T-helper 17 cell (primary cell): ENCODE measurements at places on chromosomes 7 and 10.

DNA sequence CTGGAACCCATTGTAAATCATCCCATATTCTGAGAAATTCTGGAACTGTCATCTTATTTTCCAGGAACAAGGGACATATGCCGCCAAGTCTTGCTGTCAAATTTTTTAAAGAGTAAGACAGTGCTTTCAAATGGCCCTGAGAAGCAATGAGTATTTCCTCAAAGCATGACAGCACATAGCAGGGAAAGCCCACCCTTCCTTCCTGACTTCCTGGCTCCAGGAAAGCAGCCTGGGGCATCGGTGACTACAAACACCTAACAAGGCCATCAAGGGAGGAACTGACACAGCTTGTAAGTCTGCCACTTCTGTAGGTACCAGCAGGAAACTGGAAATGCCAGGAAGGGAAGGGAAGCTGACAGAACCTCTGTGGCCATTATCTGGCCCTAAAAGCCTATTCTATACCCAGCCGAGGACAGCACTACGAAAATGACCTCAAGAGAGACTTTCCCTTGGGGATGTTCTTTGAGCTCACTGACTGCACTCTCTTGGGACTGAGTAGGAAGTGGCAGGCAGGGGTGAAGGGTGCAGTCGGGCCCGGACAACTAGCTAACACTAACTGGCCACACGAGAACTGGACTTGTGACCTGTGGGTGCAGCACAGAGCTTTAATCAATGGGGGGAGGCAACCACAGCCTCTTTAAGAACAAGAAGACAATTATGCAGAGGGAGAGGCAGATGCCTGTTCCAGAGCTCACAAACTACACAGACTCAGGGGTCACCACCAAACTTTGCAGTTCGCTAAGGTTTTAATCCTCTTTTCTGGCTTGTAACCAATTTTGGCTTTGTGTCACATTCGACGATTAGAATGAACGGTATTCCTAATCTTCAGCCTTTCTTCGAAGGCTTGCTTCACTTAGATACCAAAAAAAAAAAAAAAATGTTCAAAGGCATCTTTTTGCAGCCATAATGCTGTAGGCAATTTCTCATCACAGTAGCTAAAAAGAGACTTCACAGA lies 52.0 kb downstream of the GRB10 start:
- H3K4me1 ChIP-seq, result peaks cover 3% of the 10 kb centered on the region
- H3K36me3 ChIP-seq, result peaks cover 2% of the 10 kb centered on the region
- peak overlapping the region; percentile 29 for H3K27ac ChIP-seq

- no peaks in the 10 kb centered on the region for H3K36me3 ChIP-seq
- no peaks in the 10 kb centered on the region for H3K27me3 ChIP-seq
- no peak overlapping the region for H3K4me3 ChIP-seq
- H3K27ac ChIP-seq, result no peak overlapping the region
- no peaks in the 10 kb centered on the region for H3K4me1 ChIP-seq
- DNase-seq, result no peak
Measured at GRCh38 chr7:15612205-15612604, 50.4 kb upstream of the AGMO start.

- H3K27ac ChIP-seq, result no peak overlapping the region
- H3K4me1 ChIP-seq, result no peaks in the 10 kb centered on the region
- peaks cover 2% of the 10 kb centered on the region for H3K36me3 ChIP-seq
- no peak overlapping the region for H3K4me3 ChIP-seq
- DNase-seq, result no peak
Measured at GRCh38 chr10:94224656-94225055, 138.1 kb downstream of the NOC3L start.

- H3K27me3 ChIP-seq, result no peaks in the 10 kb centered on the region
- no peak overlapping the region for H3K4me3 ChIP-seq
- peaks cover 3% of the 10 kb centered on the region for H3K4me1 ChIP-seq
Measured at GRCh38 chr10:15787426-15787825, 67.7 kb upstream of the ITGA8 start.

DNA sequence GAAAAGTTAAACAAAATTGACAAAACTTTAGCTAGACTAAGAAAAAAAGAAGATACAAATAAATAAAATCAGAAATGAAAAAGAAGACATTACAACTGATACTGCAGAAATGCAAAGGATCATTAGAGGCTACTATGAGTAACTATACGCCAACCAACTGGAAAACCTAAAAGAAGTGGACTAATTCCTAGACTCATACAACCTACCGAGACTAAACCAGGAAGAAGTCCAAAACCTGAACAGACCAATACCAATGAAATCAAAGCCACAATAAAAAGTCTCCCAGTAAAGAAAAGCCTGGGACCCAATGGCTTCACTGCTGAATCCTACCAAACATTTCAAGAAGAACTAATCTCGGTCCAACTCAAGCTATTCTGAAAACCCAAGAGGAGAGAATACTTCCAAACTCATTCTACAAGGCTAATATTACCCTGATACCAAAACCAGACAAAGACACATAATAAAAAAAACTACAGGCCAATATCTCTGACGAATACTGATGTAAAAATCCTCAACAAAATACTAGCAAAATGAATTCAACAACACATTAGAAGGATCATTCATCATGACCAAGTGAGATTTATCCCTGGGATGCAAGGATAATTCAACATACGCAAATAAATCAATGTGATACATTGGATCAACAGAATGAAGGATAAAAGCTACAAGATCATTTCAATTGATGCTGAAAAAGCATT lies 20.3 kb downstream of the ELAPOR2 start:
- no peaks in the 10 kb centered on the region for H3K36me3 ChIP-seq
- H3K27ac ChIP-seq, result peak overlapping the region; percentile 19
- H3K4me1 ChIP-seq, result peaks cover 4% of the 10 kb centered on the region
- peaks cover 8% of the 10 kb centered on the region for H3K27me3 ChIP-seq
- H3K4me3 ChIP-seq, result peak overlapping the region; percentile 22

DNA sequence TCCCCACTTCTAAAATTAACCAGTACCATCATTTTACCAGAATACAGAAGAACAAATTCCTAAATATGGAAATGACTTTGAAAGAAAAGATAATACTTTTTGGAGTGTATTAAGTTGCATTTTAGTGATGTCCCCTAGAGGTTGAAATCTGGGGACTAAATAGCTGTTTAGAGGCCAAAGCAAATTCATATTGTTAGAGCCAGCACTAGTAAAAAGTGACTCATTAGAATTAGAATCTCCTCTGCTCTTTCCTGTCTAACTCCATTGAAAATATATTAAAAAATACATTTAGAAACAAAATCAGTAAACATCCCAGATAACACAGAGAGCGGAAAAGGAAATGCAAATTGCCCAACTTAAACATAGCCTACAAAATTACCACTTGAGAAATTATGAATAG lies 1189.6 kb upstream of the C7orf33 start:
- no peaks in the 10 kb centered on the region for H3K36me3 ChIP-seq
- H3K4me3 ChIP-seq, result no peak overlapping the region
- no peaks in the 10 kb centered on the region for H3K27me3 ChIP-seq
- no peaks in the 10 kb centered on the region for H3K4me1 ChIP-seq

GRCh38 chr7:82593780-82594179 lies 150.2 kb upstream of the CACNA2D1 start:
- H3K27me3 ChIP-seq, result no peaks in the 10 kb centered on the region
- H3K4me1 ChIP-seq, result no peaks in the 10 kb centered on the region
- DNase-seq, result no peak
- H3K4me3 ChIP-seq, result no peak overlapping the region

GRCh38 chr7:141752634-141753033 lies 11.3 kb upstream of the TAS2R3 start:
- H3K36me3 ChIP-seq, result peaks cover 20% of the 10 kb centered on the region
- H3K4me3 ChIP-seq, result no peak overlapping the region
- H3K4me1 ChIP-seq, result no peaks in the 10 kb centered on the region
- H3K27me3 ChIP-seq, result no peaks in the 10 kb centered on the region
- DNase-seq, result no peak

DNA sequence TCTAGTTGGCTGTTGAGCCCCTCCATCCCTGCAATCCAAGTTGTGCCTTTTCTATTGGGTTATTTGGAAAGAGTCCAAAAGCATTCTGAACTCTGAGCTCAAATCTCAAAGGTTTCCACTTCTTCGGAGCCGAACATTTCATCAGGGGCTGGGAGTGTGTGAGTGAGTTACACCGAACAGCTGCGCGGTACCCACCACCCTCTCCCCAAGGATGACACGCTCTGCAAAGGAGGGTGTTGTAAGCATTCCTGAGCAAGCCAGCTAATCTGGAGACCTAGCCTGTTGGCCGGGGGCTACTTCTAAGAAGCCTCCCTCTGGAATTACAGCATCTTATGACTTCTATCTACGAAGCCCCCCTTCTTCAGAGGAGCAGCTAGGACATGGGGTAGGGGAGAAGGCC lies 270.5 kb downstream of the CREB5 start:
- no peak for DNase-seq
- no peaks in the 10 kb centered on the region for H3K36me3 ChIP-seq
- peaks cover 7% of the 10 kb centered on the region for H3K27me3 ChIP-seq

DNA sequence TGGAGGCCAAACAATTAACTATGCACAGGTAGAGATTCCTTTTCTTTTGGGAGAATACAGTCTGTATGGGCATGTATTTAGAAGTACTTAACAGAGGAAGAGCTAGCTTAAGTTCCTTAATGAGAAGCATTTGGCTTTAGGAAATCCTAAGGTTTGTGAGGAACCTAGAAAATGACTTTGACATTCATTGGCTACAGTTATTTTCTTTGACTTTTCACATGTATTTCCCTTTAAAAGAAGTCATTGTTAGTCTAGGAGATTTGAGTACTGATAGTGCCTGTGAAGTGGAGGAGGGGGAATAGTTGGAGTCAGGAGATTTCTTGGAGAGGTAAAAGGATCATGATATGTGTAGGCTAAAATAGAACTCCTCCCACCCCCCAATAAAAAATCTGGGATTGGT lies 3.6 kb downstream of the HELLS start:
- no peaks in the 10 kb centered on the region for H3K27me3 ChIP-seq
- no peak for DNase-seq
- no peak overlapping the region for H3K4me3 ChIP-seq
- peaks cover 9% of the 10 kb centered on the region for H3K36me3 ChIP-seq
- peaks cover 21% of the 10 kb centered on the region for H3K4me1 ChIP-seq

DNA sequence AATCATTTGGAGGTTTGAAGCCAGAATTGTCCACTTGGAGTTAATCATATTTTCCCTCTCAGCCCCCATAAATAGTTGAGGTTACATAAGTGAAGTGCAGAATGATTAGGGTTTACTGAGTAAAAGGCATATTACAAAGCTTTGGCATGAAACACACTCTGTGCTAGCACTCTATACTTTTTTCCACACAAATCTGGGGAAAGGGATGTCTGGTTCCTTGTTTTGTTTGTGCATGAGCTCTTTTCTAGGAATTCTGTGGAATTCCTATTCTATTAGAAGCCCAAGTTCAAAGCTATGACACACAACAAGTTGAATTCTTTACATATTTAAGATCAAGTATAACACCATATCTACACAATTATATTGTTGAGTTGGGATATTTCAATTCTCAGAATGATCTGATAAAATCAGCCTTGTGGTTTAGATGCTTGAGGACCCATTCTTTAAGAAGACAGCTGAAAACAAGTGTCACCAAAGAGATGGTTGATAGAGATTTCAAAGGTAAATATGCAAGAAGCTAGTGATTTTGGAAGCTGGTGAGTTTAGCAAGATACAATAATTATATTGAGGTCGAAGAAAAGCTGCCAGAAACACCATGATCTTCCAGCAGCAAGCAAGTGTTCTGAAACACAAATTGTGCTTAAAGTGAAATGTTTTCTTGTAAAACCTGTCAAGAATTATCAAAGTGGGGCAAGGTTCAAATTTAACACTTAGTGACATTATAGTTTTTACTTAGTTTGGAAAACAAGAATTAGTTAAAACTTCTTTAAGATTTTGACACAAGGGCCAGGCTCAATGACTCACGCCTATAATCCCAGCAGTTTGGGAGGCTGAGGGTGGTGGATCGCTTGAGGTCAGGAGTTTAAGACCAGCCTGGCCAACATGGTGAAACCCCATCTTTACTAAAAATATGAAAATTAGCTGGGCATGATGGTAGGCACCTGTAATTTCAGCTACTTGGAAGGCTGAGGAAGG lies 122.6 kb downstream of the INHBA start:
- H3K27ac ChIP-seq, result no peak overlapping the region
- H3K4me1 ChIP-seq, result no peaks in the 10 kb centered on the region
- no peaks in the 10 kb centered on the region for H3K36me3 ChIP-seq
- no peaks in the 10 kb centered on the region for H3K27me3 ChIP-seq
- no peak for DNase-seq

GRCh38 chr7:158473221-158473620 lies 114.4 kb downstream of the PTPRN2 start:
- H3K27ac ChIP-seq, result no peak overlapping the region
- peaks cover 5% of the 10 kb centered on the region for H3K4me1 ChIP-seq
- H3K4me3 ChIP-seq, result no peak overlapping the region
- no peak for DNase-seq

DNA sequence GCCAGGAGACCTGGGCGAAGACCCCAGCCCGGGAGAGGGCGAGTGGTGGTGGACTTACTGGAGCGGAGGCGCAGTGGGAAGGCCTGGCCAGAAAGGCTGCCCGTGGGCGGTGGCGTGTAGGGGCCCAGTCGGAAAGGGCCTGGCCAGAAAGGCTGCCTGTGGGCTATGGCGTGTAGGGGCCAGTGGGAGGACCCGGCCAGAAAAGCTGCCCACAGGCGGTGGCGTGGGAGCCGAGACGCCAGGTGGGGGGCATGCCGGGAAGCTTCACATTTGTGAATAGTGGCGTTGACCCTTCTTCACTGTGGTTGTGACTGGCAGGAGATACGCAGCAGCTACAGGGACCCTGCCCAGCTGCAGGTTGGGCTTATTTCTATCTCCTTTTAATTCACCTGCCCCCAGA lies 72.9 kb downstream of the DYNC2I1 start:
- H3K27ac ChIP-seq, result no peak overlapping the region
- H3K4me3 ChIP-seq, result no peak overlapping the region
- H3K27me3 ChIP-seq, result no peaks in the 10 kb centered on the region
- H3K4me1 ChIP-seq, result no peaks in the 10 kb centered on the region

DNA sequence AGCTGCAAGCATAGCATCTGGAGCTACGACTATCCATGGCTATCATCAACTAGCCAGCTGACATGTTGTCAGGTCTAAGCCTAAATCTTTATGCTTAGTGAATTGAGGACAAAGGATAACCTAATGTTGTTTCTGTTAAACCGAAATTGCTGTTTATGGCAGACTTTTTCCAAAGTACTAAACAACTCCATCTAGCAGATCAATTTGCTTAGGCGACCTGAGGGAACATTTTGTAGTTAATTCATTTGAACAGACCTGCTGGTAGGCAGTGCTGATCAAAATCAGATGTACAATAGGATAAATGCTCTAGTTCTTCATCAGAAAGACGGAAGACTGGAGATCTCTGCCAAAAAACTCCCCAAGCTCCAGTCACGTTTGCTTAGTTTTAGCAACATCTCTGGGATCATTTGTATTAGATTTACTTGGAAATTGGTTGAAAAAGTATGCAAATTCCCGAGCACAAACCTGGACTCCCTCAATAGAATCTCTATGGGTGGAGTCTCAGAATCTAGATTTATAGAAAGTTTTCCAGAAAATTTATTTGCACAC lies 301.6 kb upstream of the NRP1 start:
- H3K27me3 ChIP-seq, result peaks cover 29% of the 10 kb centered on the region
- no peaks in the 10 kb centered on the region for H3K4me1 ChIP-seq
- no peak for DNase-seq
- no peak overlapping the region for H3K4me3 ChIP-seq
- H3K27ac ChIP-seq, result no peak overlapping the region
- no peaks in the 10 kb centered on the region for H3K36me3 ChIP-seq

- H3K36me3 ChIP-seq, result no peaks in the 10 kb centered on the region
- peaks cover 36% of the 10 kb centered on the region for H3K4me1 ChIP-seq
- DNase-seq, result peak; percentile 45
- peak overlapping the region; percentile 89 for H3K27ac ChIP-seq
- no peaks in the 10 kb centered on the region for H3K27me3 ChIP-seq
Measured at GRCh38 chr7:151432658-151433521, 7.1 kb downstream of the CRYGN start.
